Activated CD4-positive, alpha-beta T cell treated with anti-CD3 and anti-CD28 coated beads for 36 hours (primary cell): ENCODE measurements at places on chromosomes 2 and 18. TPM values are rescaled to one million over a fixed set of nuclear protein-coding genes. Genes with fewer than 3 reads are reported as not detected.

CMPK2 gene
- 6.2 TPM for total RNA-seq

DNA sequence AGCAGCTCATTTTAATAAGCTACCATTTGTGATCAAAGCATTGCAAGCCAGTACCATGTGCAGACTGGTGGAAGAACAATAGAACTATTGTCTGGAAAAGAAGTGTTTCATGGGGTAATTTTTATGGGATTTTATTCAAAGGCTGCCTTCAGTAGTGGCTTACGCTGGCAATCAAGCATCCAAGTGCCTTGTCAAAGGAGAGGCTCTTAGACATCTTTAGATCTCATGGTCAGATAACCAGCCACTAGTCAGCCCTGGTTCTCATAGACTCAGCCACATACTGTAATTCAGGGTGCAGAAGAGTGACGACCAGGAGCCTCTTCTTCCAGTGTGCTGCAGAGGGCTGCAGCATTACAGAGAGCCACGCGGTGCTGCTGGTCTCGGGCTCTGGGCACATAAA lies 98.5 kb upstream of the NOSTRIN start:
- DNase-seq = no peak

DNA sequence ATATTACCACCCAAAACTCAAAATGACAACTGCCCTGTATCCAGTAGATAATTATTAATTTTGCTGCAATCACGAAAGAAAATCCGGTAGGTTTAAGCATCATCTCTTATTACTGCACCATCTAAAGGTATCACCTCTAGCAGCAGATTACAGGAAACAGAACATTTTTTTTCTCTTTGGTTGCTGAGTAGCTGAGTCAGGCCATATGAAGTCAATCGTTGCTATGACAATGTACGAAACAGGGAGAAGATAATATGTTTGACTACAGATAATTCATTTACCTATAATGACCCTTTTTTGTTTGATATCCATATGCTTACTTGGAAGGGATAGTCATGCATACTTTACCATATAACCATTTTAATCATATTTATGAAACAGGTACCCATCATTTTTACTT lies 831.6 kb upstream of the CHAC2 start:
- DNase-seq = no peak

DNA sequence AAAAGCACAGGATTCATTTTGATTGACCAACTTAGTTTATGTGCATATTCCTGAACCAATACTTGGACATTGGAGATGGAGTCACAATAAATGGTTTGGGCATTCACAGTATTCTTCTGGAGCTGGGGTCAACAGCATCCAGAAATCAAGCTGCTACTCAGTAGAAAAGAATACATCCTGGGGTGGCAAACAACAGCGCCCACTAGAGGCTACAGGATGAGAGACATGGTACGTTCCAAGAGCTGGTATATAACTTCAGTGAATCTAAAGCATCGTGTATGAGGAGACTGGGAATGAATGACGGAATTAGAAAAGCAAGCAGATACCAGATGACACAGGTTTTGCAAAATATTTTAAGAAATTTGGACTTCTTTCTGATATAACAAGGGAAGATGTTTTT lies 142.9 kb upstream of the FIGN start:
- peak; percentile 27 for DNase-seq

PAX8 gene
- 2.1 TPM for total RNA-seq
